ENCODE measurements at places on chromosomes 3 and 15.

DNA sequence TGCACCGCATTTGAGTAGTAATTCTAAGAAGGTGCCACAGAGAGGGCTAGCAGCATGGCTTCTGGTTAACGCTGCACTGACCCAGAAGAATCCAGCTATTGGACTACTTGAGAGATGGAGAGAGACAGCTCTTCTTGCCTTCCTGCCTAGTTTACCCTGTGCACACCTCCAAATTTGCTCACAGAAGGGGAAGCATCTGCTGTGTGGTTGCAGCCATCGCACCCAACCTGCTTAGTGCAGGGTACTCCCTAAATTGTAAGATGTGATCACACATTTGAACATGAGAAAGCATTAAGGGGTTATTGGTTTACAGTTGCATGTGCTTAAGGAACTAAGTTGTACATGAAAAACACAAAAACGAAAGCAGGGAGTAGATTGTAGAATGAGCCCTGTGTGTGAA is 122.1 kb downstream of the FOXB1 start:
- no peak for DNase-seq

GRCh38 chr15:70032509-70032908 is 65.2 kb downstream of the TLE3 start:
- DNase-seq: no peak

DNA sequence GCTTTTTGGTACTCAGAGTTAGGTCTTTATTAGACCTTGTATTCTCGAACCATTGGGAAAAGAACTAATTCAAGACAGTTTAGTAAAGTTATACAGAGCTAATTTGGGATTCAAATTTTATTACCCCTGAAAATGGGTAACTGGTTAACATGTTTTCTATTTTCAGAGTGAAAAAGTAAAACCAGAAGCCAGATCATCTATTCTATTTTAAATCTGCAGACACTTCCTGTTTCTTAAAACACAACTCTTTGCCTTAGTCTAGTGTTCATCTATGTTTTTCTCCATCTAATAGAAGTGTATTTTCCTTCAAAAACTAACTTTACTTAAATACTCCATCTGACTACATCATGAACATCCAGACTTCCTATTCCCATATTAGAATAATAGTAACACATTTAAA is 113.4 kb downstream of the CCNL1 start:
- DNase-seq: no peak

DNA sequence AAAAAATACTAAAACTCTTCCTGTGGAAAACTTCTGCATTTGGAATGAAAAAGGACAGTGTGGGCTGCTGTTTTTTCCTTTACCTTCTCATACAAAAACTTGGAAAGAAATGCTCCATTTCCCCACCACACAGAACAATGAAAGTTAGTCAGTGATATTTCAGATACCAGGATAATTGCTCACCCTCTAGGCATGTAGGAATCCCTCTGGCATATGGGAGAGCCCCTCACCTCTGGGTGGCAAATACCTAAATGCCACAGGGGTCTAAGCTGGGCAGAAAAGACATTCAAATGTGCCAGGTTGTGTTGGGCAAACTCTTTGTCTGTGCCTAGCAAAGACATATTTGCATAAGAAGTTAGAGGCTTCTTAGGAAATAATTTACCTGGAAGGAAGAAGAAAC is 560.3 kb upstream of the NR2F2 start:
- DNase-seq: no peak

DNA sequence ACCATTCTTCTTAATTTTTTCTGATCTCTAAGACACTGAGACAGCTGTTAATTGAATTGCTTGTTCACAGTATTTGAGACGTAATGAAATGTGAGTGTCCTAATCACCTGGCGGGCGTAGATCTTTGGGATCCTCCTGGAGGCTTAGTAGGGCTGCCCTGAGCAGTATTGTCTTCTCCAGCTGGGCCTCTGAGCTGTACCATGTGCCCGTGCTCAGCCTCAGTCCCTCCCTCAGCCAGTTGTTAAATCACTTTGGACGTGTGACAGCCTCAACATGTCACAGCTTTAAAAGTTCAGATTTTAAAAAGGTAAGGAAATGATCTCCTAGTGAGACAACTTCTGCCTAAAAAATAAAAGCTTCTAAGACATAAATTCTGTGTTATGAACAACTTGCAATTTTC is 35.5 kb downstream of the IGF1R start:
- no peak for DNase-seq

DNA sequence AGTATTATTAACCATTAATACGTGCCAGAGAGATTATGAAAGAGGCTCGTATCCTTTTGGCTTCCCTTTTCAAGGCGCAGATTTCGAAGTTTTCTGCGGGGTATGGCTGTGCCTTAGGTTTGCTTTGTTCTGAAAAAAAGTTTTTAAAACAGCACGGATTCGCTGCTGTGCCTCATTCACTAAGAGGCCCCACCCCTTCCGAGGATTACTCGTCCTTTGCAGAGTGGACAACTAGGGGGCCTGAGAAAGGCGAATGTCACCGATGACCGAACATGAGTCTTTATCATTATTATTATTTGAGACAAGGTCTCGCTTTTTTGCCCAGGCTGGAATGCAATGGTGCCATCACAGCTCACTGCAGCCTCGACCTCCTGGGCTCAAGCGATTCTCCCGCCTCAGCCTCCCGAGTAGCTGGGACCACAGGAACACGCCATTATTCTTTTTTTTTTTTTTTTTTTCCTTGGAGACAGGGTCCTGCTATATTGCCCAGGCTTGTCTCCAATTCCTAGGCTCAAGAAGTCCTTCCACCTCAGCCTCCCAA is 684 bp upstream of the RPS27L start:
- DNase-seq: no peak

GRCh38 chr15:93210995-93211394 is 122.0 kb upstream of the RGMA start:
- no peak for DNase-seq

- DNase-seq: no peak
Measured at GRCh38 chr3:180743813-180744590, 64.7 kb upstream of the CCDC39 start.

- no peak for DNase-seq
Measured at GRCh38 chr3:72335458-72336095, 512.7 kb downstream of the SHQ1 start.

DNA sequence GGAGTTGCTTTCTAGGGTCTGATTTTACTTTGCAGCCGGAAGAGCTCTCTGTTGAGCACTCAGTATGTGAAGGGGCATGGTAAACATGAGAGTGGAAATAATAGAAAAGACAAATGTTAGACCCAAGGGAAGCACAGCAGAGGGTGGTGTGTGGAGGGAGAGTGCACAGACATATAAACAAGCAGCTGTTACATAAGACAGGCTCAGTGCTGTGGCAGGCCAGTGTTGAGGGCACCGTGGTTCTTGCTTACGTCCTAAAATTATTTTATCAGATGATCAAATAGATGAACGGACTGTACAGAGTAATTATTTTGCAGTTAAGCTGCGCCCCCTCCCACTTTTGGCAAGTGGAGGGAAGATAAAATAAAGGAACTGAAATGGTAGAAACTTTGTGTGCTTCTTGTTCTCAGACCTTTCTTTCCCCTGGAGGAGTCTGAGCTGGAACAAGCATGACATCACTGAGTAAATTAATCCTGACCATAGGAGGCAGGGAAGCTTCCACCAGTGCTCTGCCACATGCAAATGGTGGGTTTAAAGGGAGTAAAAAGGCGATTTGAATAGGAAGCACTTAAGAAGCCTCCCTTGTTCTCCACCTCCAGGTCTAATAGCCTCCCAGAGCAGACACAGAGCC is 205.6 kb downstream of the IL20RB start:
- no peak for DNase-seq

- peak; percentile 52 for DNase-seq
Measured at GRCh38 chr3:99875929-99876841, 58.5 kb downstream of the CMSS1 start.

GRCh38 chr3:116135457-116136085 is 309.7 kb downstream of the LSAMP start:
- DNase-seq: no peak

DNA sequence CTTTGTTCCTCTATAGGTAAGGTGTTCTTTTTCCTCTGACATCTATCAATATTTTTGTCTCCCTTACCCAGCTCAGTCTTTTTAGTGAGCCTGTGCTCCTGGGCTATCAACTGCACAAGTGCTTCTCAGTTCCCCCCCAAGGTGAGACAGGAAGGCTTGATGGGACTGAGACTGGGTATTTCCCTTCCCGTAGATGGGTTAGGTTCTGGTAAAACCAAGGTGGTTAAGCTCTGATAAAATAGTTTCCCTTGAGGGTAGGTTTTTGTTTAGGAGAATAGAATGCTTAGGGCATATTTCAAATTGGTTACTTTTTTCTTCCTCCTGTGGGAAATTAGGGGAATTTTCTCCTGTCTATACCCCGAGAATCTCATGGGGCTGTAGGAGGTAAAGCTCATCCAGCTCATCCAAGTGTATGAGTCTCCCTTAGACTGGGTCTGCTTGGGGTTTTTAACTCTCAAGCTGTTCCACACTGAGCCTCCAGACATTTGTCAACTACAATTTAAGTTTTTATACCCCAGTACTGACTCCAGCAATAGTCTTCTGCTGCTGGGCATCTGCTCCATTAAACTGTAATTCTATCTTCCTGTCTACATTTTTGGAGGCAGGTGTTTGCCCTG is 44.9 kb downstream of the OXSR1 start:
- DNase-seq: no peak

GRCh38 chr15:61946778-61947177 is 113.5 kb downstream of the VPS13C start:
- no peak for DNase-seq

GRCh38 chr3:46812237-46812791 is 50.9 kb downstream of the MYL3 start:
- DNase-seq: peak; percentile 50

GRCh38 chr3:159340877-159341500 is 539.1 kb downstream of the MFSD1 start:
- no peak for DNase-seq

- DNase-seq: no peak
Measured at GRCh38 chr3:54994111-54994513, 66.3 kb upstream of the LRTM1 start.

GRCh38 chr3:51722362-51722761 is 15.5 kb downstream of the GRM2 start:
- DNase-seq: no peak

- no peak for DNase-seq
Measured at GRCh38 chr15:70376031-70376928, 278.6 kb upstream of the TLE3 start.

DNA sequence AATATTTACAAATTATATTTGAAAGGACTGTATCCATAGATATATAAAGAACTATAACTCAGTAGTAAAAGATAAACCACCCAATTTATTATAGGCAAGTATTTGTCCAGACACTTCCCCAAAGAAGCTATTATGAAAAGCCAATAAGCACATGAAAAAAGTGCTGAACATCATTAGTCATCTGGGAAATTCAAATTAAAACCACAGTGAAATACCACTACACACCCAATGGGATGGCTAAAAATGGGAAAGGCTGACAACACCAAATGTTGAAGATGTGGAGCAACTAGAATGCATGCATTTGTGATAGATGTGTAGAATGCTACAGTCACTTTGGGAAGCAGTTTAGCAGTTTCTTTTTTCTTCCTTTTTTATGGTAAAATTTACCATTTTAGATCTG is 147.0 kb downstream of the PDE8A start:
- DNase-seq: no peak

GRCh38 chr3:130389743-130390478 is 44.4 kb downstream of the COL6A5 start:
- no peak for DNase-seq

DNA sequence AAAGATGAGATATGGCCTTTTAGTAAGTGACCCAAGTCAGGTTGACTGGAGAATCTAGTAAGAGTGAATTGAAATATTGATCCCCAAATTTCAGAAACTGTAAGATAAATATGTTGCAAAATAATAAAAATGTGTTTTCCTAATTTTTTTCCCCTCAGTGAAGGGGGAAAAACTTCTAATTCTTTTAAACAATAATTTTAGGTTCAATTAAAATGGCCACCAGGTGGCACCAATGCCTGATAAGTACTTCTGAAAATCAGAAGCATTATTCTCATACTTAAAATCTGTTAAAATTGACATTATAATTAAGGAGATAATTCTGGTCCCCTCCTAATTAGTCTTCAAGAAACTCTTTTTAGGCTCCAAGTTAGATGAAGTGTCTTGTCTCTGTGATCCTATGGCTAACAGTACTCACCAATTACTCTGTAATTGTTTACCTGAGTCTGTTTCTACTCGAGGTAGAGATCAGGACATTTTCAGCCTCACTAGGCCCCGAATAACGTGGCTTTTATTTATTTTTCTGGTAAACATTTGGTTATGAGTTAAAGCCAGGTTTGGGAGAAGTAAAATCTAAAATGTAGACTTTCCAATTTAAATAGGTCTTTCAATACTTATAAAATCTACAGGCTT is 52.6 kb downstream of the NMD3 start:
- DNase-seq: peak; percentile 28

GRCh38 chr3:45781271-45781670 is 15.1 kb downstream of the SLC6A20 start:
- no peak for DNase-seq

GRCh38 chr3:102020735-102021134 is 171.4 kb downstream of the NFKBIZ start:
- no peak for DNase-seq

DNA sequence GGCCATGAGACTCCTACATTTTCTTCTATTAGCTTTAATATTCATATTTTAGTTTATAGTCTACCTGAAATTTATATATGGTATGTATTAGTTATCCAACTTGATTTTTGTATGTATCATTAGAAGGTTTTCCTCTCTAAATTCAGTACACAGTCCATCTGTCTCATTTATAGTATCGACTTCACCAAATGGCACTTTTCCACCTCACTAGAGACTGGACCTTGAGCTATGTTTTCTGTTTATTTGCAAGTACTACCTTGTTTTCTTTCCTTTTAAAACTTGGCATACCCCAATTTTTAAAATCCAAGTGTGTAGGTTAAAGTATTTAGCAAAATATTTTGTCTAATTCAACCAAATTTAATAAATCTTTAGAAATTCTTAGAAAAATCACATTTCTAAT is 1137.5 kb downstream of the NSUN3 start:
- no peak for DNase-seq

DNA sequence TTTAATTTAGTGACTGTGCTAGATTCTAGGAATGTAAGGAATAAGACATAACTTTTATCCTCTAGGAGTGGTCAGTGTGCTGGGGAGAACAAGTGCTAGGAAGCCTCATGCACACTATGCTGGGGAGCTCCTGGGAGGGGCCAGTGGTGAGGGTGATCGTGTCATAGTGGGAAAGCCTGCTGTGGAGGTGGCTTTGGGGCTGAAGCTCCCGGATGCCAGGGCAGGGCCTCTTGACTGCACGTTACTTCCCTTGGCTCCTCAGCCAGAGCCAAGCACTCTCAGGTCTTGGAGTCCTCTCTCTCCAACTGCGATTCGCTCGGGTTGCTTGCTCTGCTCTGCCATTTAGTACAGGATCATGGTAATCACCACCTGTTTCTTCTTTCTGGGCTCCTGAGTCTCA is 33.6 kb downstream of the SQOR start:
- no peak for DNase-seq

Measured in effector CD4-positive, alpha-beta T cell (primary cell).